BE2C (cell line): ENCODE measurements at places on chromosomes 7 and 10.
A peak's percentile ranks its signal among the peaks of the same experiment; 100 is the strongest.

DNA sequence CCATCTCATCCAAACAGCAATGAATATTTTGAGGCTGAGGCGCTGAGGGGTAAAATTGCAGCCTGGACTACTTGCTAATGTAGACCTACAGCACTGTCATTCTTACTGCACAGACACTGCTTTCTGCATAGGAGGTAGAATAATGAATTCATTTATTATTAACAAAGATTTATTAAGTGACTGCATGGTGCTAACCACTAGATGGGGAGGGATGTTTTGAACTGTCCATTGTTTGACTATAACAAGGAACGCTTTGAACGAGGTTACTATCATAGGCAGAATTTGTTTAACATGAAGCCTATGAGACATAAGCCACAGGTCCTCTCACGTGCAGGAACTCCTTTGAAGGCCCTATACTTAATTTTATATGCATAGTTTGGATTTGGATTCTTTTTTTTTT, 143.8 kb downstream of the CFTR start:
- DNase-seq, result no peak

- DNase-seq, result no peak
These were observed 15.5 kb downstream of the CAMK2G start for GRCh38 chr10:73858750-73859427.

DNA sequence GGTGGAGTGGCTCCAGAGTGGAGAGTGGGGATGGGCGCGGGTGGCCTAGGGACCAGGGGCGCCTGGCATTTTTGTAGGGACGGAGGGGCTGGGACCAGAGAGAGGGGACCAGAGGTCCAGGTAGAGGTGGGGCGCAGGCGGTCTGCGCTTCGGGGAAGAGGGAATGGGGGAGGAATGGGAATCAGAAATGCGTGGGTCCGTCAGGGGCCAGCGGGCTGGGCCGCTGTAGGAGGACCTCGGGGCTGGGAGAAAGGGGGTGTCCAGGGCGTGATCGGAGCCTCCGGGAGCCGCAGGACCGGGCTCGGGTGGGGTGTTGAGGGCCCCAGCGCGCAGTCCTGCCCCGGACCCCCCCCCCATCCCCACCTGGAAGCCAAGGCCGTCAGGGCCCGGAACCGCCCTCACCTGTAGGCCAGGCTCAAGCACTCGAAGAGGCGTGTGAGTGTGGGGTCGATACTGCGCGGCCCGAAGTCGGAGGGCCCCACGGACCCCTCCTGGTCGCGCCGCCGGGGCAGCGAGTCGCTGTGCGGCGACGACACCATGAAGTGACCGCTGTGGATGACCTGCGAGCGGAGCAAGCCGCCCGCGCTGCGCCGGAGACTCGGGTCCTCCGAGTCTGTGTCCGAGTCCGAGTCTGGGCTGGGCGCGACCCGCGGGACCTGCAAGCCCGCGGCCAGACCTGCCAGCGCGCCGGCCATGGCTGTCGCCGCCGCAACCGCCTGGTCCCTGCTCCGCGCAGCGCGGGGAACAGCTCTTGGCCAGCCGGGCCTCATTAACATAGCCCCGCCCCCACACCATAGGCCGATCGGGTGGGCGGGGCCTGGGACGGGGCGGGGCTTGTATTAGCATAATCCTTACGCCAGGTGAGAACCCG, at the start of gene MLXIPL:
Gene MLXIPL, minus strand, starts transcription at position 725 of the 871 bp plus-strand sequence. Its CDS starts 30 bp downstream, at position 695.
- DNase-seq, result peak; percentile 92

DNA sequence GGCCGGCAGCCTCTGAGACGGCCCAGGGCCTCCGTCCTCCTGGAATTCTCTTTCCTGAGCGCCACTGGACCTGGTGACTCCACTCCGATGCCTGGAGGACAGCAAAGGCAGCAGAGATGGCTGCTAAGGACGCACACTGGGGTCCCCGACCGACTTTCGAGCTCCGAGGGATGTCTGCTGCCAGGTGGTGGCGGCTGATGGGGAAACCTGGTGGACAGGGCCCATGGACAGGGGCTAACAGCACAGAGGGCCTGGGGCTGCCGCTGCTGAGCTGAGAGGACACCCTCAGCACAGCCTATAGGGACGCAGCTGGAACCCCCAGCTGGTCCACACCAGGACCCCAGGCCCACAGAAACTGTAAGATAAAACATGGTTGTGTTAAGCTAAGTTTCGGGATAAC, 366.3 kb downstream of the DNAJB6 start:
- no peak for DNase-seq

- no peak for DNase-seq
These were observed 22.1 kb downstream of the ARMC10 start for GRCh38 chr7:103097041-103097440.

DNA sequence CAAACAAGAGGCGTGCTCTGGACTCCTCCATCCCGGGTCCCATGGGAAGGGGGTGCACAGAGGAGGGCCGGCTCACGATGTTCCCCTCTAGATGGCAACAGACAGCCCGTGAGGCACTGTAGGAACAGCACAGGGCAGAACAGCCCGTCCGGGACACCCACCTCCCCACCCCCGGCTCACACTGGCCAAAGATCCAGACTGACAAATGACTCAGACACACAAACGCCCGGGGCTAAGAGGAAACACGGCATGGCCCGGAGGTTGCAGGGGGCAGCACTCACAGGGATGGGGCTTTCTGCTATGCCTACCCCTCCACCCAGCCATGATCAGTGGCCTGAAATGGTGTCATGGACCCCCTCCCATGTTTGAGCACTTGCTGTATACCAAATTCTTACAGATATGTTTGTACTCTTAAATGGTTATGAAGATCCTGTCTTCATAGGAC, 4.9 kb upstream of the ELN start:
- peak; percentile 84 for DNase-seq

DNA sequence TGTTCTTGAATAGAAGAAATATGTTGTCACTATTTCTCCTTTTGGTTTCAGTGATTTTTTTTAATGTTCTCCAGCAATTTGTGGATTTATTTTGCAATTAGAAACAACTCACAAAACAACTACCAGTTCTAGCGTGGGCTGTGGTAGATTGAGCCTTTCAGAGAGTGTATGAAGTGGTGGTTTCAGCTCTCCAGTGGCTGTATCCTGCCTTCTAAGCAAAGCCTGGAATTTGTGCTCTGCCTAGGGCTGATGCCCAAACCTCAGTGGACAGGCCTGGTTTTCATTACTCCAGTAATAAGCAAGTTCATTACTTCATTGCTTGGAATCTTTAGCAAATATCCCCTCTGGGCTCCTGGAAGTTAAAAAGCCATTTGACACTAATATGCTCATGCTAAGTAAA, 35.9 kb downstream of the APBB1IP start:
- no peak for DNase-seq

DNA sequence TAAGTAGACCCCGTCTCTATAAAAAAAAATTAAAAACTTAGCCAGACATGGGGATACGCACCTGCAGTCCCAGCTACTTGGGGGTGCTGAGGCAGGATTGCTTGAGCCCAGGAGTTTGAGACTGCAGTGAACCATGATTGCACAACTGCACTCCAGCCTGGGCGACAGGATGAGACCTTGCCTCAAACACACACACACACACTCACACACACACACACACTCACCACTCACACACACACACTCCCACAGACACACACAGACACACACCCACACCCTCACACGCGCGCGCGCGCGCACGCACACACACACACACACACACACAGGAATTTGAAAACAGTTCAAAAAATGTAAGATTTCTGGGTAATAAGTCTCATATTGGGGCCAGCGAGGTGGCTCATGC, 8.7 kb upstream of the GRIFIN start:
- DNase-seq, result no peak

- no peak for DNase-seq
These were observed 337.8 kb downstream of the NRG3 start for GRCh38 chr10:82212753-82213152.

DNA sequence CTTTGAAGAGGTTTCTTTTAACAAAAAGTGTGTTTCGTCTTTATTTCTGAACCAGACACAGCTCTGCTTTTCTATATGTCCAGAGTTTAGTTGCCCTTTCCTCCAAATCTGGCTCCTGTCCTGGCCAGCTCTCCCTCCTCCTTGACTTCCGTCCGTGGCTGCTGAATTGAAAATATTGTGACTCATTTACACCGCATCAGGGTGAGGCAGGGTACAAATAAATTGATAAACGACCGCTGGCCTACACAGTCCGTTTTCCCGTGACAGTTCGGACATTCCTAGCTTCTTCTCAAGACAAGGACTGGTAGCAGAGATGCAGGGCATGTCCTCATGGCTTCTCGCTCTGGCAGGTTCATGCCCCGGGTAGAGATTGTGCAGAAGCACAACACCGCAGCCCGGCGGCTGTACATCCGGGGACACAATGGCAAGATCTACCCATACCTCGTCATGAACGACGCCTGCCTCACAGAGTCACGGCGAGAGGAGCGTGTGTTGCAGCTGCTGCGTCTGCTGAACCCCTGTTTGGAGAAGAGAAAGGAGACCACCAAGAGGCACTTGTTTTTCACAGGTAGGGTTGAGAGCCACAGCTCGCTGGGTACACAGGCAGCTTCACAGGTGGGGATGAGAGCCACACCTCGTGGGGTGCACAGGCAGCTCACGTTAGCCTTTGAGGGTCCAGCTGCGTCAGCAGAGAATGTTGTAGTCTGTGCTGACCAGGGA, 126.6 kb downstream of the TRRAP start:
- DNase-seq, result no peak

DNA sequence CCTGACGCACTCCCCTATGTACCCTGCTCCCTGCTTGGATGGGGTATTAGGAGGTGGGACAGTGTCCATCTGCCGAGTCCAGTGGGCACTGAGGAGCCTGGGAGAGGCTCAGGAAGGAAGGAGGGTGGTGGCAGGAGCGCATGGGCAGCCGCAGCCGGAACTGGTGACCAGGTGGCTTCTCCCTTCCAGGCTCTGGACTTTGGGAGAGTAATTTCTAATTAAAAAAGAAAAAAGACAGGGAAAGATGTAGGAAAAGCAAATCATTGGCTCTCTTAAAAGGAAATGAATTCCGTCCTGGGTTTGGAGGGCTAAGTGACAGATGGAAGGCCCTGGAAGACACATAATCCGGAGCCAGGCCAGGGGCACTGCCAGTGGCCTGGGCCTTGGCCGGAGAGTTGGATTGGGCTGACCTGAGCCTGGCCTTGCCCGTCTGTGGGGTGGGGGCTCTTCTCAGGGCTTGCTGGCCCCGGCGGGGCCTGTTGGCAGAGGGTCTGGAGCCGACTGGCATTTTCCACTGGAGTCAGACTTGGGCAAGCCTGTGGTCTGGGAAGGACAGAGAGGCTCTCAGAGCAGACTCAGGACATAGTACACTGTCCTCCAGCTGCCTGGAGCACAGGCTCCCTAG, 63.0 kb downstream of the NEURL1 start:
- no peak for DNase-seq

- no peak for DNase-seq
These were observed 171.1 kb upstream of the GRB10 start for GRCh38 chr7:50953820-50954219.

DNA sequence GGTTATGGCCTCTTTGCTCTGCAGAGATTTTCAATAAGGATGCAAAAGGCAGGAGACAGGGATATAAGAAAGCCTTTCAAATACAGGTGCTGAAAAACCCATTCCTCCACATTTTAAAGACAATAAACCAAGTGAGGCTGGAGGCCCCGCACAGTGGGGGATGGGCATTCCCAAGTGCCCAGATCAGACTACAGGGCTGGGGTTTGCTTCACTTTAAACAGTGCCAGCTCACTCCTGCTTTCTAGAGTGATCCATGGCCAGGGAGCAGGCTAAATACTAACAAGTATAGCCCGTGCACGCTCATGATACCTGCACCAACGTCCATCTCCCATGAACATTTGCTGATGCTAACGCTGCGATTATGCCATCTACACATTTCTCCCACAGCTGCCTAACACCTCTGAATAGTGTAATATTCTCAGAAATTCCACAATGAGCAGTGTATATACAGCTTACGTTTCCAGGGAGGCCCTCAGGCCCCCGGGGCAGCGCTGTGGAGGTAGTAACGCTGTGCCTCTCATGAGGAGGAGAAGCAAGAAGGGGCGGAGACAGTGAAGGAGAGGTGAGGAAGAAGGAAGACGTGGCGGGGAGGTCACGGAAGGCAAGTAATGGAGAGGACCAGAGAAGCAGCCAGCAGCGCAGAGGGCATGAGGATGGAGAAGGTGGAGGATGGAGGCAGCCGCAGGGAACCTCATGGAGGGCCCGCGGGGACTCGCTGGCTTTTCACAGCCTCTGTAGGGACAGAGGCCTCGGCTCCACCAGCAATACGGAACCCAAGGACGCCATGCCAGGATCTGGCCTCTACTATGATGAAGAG, 141.7 kb downstream of the USP6NL start:
- no peak for DNase-seq

DNA sequence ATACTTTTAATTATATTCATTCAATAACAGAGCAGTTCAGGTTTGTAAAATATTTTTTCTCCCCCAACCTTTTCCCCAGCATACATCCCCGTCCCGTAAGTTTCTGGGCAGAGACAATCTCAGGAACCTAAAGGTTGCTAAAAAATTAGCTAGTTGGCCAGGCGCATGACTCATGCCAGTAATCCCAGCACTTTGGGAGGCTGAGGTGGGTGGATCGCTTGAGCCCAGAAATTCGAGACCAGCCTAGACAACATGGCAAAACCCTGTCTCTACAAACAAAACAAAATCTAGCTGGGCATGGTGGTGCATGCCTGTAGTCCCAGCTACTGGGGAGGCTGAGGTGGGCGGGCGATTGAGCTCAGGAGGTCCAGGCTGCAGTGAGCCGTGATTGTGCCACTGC, 40.2 kb downstream of the TCF7L2 start:
- no peak for DNase-seq

- no peak for DNase-seq
These were observed 67.8 kb downstream of the FRMD4A start for GRCh38 chr10:14262836-14263425.

DNA sequence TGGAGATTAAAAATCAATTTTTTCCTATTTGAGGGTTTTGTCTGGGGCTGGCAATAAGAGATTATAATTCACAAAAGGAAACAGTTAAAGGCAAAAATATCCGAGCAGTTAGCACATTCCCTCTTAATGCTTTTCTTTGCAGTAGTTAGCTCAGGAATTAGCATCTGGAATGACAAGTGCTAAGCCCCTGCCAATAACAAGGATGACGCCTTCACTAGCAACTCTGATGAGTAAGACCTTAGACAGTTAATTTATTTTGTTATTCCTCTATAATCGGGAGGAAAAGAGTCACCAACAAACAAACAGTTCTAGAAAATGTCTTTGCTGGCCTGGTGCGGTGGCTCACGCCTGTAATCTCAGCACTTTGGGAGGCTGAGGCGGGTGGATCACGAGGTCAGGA, 151.3 kb downstream of the TRIL start:
- DNase-seq, result no peak

DNA sequence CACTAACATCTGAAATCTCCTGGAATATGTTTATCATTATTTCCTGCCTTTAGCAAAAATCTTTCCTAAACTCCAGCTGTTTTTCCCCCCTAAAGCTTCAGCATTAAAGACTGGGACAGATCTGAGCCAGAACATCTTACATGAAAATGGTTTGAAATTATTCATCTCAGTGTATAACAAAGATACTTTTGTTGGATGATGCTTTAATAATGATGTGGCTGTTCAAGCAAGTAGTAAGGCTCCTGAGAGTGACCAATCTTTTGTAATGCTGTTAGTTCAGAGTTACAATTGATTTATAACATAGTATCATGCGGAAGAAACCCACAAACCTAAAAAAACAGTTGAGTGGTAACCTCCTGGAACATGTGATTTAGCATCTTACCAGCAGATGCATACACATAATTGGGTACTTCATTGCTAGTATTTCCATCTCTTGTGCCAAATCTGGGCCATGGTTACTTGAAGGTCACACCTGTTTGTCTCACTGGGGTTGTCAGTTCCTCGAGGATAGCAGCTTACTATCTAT, 1.5 kb downstream of the BZW2 start:
- DNase-seq, result no peak

- no peak for DNase-seq
These were observed 33.3 kb downstream of the CRHR2 start for GRCh38 chr7:30648744-30649540.

GRCh38 chr7:156731651-156732050, 91.1 kb downstream of the RNF32 start:
- DNase-seq, result no peak
